Fibroblast of skin of right quadriceps (primary cell): ENCODE measurements at places on chromosomes 7 and 10.
A peak's percentile ranks its signal among the peaks of the same experiment; 100 is the strongest.

DNA sequence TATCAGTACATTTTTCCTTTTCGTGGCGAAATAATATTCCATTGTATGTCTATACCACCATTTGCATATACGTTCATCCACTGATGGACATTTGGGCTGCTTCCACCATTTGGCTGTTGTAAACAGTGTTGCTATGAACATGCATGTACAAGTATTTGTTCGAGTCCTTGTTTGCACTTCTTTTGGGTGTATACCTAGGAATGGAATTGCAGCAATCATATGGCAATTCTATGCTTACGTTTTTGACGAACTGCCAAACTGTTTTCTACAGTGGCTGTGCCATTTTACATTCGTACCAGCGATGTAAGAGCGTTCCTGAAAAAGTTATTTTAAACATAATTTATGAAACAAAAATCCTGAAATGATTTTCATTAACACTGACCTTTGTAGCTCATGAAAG is 79.5 kb downstream of the HIPK2 start:
- DNase-seq = no peak

- no peak for DNase-seq
Measured at GRCh38 chr10:9010093-9010492, 955.6 kb downstream of the GATA3 start.

GRCh38 chr10:128629111-128630096 is 503.2 kb upstream of the MKI67 start:
- peak; percentile 46 for DNase-seq

DNA sequence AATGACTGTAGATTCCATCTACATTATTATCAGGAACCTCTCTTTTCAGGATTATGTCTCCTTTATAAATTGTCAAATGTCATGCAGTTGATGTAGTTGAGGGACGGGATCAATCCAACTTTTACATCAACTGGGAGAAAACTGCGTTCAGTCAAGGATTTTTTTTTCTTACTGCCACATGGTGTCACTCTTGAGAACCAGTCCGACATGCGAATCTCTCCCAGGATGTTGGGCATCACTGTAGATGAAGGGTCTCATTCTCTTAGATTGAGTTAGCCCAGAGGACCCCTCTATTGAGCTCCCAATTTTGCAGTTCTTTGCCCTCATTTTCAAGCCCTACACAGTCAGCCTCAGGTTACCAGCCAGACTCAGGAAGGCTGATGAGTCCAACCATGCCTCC is 120.3 kb upstream of the PTPRZ1 start:
- DNase-seq = peak; percentile 21

DNA sequence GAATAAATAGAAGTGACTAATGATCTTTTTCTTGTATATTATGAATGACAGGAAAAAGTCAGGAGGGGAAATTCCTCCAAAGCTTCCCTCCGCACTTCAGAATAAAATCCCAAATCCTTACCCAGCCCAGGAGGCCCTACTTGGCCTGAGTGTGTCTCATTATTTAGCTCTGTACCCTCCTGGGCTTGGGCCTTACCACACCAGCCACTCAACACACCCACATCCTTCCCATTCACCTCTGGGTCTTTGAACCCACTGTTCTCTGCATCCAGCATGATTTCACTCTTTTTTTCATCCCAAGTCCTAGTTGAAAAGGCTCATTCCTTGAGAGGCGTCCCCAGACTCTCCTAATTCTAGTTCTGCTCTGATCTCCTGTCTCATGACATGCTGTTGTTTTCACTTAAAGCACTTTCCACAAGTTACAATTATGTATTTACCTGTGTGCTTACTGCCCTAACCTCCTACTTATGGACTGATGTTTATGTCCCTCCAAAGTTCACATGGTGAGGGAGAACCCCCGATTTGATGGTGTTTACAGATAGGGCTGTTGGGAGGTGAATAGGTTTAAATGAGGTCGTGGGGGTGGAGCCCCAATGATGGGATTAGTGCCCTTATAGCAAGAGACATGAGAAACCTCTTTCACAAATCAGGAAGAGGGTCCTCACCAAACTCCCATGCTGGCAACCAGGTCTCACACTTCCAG is 6.4 kb downstream of the NOD1 start:
- DNase-seq = no peak

DNA sequence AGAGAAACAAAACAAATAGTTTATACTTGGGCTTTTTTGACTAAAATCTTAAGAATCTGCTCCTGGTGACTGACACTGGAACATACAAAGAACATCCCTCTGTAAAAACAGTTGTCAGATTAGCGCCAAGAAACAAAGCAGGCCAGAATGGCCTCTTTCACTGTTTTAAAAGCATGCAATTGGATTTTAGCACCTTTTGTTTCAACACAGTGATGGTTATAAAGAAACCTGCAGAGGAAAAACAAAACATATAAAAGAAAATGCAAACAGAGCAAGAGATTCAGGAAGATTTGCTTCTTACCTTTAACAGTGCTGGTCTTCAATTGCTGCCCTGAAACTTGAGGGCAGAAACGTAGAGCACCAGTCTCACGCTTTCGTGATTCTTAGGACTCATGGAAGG is 652.2 kb upstream of the KCND2 start:
- no peak for DNase-seq

- no peak for DNase-seq
Measured at GRCh38 chr10:100033766-100034418, 24.1 kb upstream of the DNMBP start.

DNA sequence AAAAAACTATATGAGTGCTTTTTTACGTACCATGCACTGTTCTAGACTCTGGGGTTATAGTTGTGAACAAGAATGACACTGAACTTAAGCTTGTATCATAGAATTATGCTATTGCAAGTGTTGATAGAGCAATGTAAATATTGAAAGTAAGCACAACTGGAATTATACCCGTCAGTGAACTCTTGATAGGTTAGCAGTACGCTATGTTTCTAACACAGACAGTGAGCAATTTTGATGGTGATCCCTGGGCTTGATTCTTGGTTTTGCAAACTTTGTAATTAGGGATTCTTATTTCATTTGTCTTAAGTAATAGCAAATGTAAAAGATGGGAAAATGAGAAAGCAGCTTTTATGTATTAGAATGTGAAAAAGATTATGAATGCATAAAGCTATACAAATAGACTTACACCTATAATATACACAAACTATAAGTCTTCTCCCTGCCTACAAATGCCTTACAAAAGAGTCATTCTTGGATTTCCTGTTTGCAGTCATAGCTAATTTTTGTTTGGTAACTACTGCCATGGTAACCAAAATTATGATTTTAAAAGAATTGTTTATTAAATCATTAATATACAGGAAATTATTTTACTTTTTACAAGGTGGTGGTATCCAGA is 6.7 kb downstream of the TES start:
- peak; percentile 58 for DNase-seq

DNA sequence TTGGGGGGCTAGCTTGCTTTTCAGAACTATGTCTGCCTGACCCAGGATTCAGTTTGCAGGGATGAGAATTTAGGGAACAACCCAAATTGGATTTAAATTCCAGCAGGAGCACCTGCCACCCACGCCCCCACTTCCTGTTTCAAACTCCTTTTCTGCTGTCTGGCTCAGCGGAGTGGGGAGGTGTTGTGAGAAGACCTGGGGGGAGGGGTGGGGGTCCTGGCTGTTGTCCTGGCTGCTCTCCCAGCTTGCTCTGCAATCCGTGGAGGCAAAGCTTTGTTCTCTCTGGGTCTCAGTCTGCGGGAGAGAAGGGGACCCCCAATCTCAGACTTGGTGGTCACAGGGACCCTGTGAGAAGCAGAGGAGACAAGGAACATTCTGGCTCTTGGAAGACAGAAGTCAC is 799 bp downstream of the KCNK18 start:
- no peak for DNase-seq

DNA sequence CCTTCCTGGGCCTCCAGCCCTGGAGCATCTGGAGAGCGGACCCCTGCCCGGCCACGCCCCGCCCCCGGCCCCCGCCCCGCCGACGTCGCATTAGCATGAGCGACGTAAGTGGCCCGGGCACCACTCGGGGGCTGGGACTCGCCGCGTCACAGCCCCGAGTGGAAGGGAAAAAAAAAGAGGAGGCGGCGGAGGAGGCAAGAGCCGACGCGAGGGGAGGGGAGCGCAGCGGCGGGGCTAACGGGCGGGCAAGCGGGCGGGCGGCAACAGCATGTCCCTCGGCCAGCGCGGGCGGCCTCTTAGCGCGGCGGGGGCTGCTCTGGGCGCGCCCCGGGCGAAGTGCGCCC is at the start of gene SLC18A3:
SLC18A3 (plus strand) TSS at position 197 of the 344 bp plus-strand sequence. CDS start 431 bp downstream, outside the sequence.
- DNase-seq = no peak

DNA sequence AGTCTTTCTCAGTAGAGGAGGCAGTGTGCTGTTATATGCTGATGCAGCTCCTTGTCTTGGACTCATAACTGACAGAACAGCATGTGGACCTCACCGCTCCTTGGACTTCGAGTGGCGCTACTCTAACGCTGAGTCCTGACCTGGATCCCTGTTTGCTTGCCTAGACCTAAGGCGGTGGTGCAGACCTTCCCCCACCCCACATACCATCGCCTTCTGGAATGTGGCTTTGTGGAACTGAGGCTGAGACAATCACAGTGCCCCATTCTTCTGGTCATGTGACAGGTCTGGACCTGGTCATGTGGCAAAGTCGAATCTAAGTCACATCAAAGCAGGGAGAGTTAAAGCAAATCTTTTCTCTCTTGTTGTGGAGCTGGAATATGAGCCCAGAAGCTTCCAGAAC is 190.7 kb upstream of the MKI67 start:
- no peak for DNase-seq

- no peak for DNase-seq
Measured at GRCh38 chr10:127234306-127234800, 38.0 kb upstream of the INSYN2A start.

GRCh38 chr7:111308691-111309090 is 217.8 kb downstream of the LRRN3 start:
- no peak for DNase-seq

DNA sequence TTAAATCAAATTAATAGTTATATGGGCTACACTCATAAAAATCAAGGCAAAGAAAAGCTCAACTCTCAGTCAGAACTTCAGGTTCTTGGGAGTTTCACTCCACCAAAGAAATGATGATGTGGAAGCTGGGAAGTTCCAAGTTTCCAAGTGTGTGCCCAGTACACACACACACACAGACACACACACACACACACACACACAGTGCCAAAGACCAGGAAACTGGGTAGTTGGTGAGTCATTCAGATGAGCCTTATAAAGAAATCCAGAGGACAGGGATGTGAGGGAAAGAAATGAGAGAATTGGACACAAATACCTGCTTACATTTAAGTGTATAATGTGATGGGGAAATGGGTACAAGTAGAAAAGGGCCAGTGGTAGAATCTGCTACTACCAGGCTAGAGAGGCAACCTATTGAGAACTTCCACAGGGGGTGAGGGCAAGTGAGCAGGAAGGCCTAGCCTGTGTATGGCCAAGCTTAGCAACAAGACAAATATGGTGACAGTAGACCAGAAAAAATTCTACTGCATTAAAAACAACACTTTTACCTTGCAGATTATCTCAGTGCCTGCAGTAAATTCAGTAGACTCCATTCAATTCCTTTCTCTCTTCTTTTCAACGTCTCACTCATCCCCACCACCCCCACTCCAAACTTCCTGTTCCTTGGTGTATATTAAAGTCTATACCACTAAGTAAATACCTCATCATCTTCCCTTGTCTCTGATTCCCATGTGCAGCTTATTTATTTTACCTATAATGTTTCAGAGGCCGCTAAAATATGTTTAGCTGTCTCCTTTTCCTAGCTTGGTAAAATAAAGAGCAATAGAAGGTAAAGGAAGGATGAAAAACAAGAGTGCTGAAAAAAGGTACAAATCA is 95.0 kb downstream of the CABCOCO1 start:
- DNase-seq = peak; percentile 73

GRCh38 chr10:35644050-35644950 is 2.2 kb upstream of the FZD8 start:
- DNase-seq = no peak

DNA sequence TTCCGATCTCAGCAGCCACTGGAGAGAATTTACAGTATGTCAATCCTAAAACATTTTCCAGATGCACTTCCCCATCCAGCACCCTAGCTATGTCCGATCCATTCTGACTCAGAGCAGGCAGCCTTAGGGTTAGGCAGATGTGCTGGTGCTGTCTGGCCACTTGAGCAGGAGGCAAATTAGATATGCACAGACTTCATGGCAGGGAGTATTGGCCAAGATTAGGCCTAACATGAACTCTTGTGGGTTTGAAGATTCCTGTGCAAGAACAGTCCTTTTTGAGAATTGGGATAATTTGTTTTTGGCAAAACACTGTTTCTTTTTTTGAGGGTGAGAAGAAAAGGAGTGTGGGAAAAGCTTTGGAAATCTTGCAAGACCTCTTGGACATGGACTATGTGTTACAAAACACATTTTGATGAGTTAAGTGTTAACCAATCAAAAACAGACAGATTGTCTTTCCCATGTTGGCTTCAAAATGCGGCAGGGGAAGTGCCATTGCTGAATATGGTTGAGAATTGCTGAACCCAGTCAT is 218.6 kb upstream of the INHBA start:
- DNase-seq = peak; percentile 49

- no peak for DNase-seq
Measured at GRCh38 chr10:30962522-30962921, 69.1 kb downstream of the ZNF438 start.

DNA sequence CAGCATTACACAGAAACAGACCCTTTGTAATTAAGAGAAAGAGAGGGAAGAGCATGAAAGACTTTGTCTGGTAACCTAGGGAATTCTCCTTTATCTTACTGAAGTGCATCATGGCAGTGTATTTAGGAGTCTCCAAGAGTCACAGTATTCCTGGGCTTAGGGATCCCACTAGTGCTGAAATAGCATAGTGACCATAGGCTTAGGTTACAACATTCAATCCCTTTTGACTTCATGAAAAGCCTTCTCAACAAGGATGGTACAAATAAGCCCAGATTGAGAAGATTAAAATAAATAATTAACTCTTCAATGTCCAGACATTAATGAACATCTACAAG is 76.5 kb downstream of the SNX13 start:
- no peak for DNase-seq

DNA sequence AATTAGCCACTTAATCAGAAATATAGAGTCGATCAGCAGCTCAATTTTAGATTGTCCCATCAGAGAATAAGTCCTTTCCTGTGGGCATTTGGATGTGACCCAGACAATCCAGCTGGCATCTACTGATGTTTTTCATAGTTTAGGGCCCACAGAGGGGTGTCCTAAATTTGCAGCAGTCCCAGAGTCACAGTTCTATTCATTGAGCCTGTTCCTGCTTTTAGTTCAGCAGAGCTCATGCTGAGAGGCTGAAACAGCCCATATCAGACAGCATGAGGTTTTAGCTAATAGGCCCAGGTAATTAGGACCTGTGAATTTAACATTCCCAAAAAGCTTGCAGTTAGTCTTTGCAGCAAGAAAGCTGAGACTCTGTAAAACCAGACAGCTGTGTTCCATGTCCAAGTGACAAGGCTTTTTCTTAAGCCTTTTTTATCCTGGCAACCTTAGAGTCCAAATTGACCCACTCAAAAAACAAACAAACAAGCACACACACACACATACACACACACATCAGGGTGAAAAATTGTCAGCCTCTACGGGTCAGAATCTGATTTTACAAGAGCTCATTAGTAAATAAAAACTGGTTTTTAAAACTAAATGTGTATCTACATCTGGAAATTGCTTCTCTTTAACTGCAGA is 33.7 kb downstream of the ANKIB1 start:
- no peak for DNase-seq
